ENCODE measurements at places on chromosomes 5 and 9.

- peak overlapping the region; percentile 23 for H3K27ac ChIP-seq
- peaks cover 25% of the 10 kb centered on the region for H3K36me3 ChIP-seq
- no peak overlapping the region for H3K4me3 ChIP-seq
- no peaks in the 10 kb centered on the region for H3K27me3 ChIP-seq
Observed at GRCh38 chr9:34211395-34211794, 32.6 kb downstream of the UBAP1 start.

GRCh38 chr5:124858612-124859011, 112.2 kb upstream of the ZNF608 start:
- no peak overlapping the region for H3K27ac ChIP-seq
- H3K27me3 ChIP-seq: no peaks in the 10 kb centered on the region
- H3K4me1 ChIP-seq: peaks cover 4% of the 10 kb centered on the region
- no peak for DNase-seq

- H3K4me1 ChIP-seq: peaks cover 18% of the 10 kb centered on the region
- no peaks in the 10 kb centered on the region for H3K36me3 ChIP-seq
- DNase-seq: no peak
- H3K4me3 ChIP-seq: no peak overlapping the region
- no peak overlapping the region for H3K27ac ChIP-seq
- no peaks in the 10 kb centered on the region for H3K27me3 ChIP-seq
Observed at GRCh38 chr9:95721061-95721531, 154.4 kb upstream of the ERCC6L2 start.

DNA sequence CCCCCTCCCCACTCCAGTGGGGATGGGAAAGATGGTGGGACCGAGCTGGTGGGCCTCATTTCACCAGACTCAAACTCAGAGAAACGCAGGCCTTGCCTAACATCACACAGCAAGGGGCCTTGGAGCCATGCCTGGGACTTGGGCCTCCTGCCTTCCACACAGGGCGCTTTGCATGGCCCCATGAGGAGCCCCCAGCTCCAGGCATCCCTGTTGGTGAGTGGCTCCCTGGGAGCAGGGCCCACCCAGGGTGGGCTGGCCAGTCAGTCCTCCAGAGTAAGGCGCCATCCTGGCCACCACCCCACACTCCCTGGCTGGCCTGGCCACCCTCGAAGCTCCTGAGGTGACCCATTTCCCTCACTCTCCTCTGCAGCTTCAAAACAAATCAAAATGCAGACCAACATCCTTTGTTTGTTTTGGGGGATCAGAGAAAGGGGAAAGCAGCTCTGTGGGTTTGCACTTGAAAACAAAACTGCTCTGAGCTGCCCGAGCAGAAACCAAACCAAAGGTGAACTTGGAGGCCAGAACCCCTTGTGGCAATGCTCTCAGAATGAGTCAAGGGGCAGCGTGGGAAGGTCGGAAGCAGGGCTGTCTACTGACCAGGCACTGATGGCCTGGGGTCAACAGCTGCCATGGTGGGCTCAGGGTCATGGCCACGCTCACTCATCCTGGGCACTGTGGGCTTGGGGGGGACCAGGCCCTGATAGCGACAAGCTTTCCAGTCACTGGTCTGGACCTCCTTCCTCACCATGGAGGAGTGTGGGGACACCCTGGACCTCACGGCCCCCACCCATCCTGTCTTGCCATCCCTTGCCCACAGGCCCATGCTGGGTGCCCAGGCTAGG, 37.0 kb upstream of the VDAC1 start:
- no peaks in the 10 kb centered on the region for H3K36me3 ChIP-seq
- H3K27ac ChIP-seq: no peak overlapping the region
- DNase-seq: no peak
- H3K4me1 ChIP-seq: peaks cover 4% of the 10 kb centered on the region
- no peak overlapping the region for H3K4me3 ChIP-seq
- no peaks in the 10 kb centered on the region for H3K27me3 ChIP-seq

DNA sequence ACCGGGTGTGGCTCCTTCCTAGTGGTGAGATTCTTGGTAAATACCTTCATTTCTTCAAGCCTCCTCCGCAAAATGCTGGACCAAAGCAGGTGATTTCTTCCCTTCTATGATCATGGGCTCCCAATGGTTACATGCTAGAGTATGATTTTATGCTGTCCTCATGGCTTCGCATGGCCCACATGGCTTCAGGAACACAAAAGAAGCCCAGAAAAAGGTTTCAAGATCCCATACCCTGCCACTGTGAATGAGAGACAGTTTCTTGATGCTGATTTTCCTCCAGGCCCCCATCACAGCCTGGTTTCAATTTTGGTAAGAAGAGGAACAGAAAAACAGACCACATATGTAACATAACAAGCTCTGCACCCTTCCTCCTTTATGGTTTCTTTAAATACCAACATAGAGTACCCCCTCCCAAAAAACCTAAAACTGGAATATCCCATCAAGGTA, 2.4 kb upstream of the RXFP3 start:
- peaks cover 4% of the 10 kb centered on the region for H3K4me1 ChIP-seq
- no peak overlapping the region for H3K4me3 ChIP-seq
- no peaks in the 10 kb centered on the region for H3K36me3 ChIP-seq

DNA sequence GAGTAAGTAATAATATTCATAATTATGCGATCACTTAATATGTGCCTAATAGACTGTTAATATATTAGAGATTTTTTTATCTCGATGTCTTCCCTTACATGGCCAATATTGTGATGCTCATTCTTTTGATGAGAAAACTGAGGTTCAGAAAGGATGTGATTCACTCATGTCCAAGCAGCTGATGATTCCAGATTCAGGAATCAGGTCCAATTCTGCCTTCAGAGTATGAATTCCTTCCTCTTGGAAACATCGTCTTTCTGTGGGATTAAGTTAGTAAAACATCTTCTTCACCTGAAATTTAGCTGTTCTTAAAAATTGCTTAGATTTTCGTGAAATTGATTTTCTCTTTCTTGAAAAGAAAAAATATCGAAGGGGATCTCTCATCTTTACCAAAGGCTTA, 242.5 kb upstream of the RFX3 start:
- no peaks in the 10 kb centered on the region for H3K27me3 ChIP-seq
- H3K27ac ChIP-seq: no peak overlapping the region
- no peak for DNase-seq
- H3K36me3 ChIP-seq: no peaks in the 10 kb centered on the region
- H3K4me3 ChIP-seq: no peak overlapping the region

- no peak for DNase-seq
- peaks cover 6% of the 10 kb centered on the region for H3K4me1 ChIP-seq
- H3K36me3 ChIP-seq: peaks cover 10% of the 10 kb centered on the region
- H3K27ac ChIP-seq: no peak overlapping the region
- no peaks in the 10 kb centered on the region for H3K27me3 ChIP-seq
- no peak overlapping the region for H3K4me3 ChIP-seq
Observed at GRCh38 chr9:110152704-110153374, 55.1 kb downstream of the C9orf152 start.

- DNase-seq: no peak
- H3K36me3 ChIP-seq: peaks cover 11% of the 10 kb centered on the region
- peaks cover 5% of the 10 kb centered on the region for H3K4me1 ChIP-seq
- H3K4me3 ChIP-seq: no peak overlapping the region
Observed at GRCh38 chr5:79729679-79730078, 40.0 kb downstream of the CMYA5 start.

DNA sequence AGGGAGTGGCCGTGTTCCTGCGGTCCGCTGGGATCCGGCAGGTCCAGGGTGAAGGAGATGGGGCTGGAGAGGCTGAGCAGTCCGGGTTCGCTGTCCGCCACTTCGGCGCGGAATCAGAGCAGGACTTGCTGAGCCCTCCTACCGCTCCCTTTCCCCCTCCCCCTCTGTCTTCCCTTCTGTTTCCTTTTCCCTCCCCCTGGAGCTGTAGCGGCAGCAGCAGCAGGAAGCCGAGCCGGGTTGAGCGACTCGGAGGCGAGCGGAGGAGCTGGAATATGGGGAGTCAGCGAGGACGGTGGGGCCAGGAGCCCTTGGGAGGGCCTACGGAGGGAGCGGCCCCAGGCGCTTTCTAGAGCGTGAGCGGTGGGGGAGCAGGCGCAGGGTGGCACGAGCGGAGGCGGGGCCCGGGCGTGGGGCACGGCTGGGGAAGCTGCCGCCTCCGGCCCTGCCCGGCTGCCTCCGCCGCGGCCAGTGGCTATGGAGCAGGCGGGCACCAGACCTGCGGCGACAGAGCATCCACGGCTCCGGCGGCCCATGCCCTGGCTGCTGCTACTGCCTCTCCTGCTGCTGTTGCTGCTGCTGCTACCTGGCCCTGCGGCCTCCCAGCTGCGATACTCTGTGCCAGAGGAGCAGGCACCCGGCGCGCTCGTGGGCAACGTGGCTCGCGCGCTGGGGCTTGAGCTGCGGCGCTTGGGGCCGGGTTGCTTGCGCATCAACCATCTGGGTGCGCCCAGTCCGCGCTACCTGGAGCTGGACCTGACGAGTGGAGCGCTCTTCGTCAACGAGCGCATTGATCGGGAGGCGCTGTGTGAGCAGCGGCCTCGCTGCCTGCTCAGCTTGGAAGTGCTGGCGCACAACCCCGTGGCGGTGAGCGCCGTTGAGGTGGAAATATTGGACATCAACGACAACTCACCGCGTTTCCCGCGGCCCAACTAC, at the start of gene PCDHAC2:
Gene PCDHAC2 (plus strand): TSS at position 184 of the 933 bp plus-strand sequence. CDS start 291 bp downstream, at position 475.
- H3K4me1 ChIP-seq: peaks cover 47% of the 10 kb centered on the region
- peak within 1 kb of the TSS; percentile 96 for H3K27ac ChIP-seq
- DNase-seq: peak; percentile 42
- H3K27me3 ChIP-seq: no peaks in the 10 kb centered on the region
- peak within 1 kb of the TSS; percentile 91 for H3K4me3 ChIP-seq

GRCh38 chr5:67094476-67095300, 101.9 kb downstream of the CD180 start:
- peak overlapping the region; percentile 87 for H3K27ac ChIP-seq
- peaks cover 40% of the 10 kb centered on the region for H3K4me1 ChIP-seq

GRCh38 chr5:139397921-139398320, 3.0 kb upstream of the PROB1 start:
- no peak overlapping the region for H3K4me3 ChIP-seq
- peaks cover 10% of the 10 kb centered on the region for H3K4me1 ChIP-seq
- DNase-seq: no peak
- peaks cover 4% of the 10 kb centered on the region for H3K36me3 ChIP-seq
- H3K27ac ChIP-seq: no peak overlapping the region

DNA sequence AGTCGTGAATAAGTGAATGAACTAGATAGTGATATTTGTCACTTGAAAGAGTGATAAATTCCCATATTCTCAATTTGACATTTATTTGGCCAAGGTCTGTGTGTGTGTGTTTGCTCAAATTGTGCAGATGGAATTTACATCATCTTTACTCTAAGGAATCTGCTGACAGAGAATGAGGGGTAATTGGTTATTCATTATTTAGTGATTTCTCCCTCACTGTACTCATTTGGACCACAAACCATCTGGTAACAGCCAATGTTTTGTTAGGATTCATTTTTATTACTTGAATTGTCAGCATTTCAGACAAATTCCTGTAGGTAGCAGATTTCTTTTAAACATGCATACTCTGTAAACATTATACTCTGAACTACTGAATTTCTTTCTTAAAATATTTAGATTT, 15.6 kb downstream of the VCAN start:
- no peaks in the 10 kb centered on the region for H3K27me3 ChIP-seq
- H3K27ac ChIP-seq: no peak overlapping the region
- no peak for DNase-seq
- peaks cover 7% of the 10 kb centered on the region for H3K4me1 ChIP-seq
